ENCODE measurements at places on chromosomes 11 and 22.

- DNase-seq = no peak
Observed at GRCh38 chr22:20650294-20651207, 123.4 kb upstream of the SERPIND1 start.

GRCh38 chr11:66207816-66208215 lies 60.6 kb upstream of the RAB1B start:
- DNase-seq = no peak

GRCh38 chr22:37544955-37545702 lies 15.2 kb upstream of the CDC42EP1 start:
- DNase-seq = peak; percentile 76

DNA sequence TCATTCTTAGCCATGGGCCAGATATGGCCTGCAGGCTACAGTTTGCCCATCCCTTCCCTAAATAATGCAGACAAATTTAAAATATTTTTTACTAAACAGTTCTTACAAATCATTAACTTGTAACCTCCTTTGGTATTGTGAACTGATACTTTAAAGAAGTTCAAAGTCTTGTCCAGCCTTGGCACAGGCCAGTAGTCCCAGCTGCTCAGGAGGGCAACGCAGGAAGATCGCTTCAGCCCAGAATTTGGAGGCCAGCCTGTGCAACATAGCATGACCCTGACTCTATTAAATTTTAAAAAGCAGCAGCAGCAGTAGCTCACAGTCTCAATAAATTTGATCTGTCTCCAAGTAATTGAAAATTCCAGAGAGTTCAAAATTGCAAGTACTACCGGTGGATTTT lies 83.7 kb upstream of the ARHGAP32 start:
- DNase-seq = no peak

DNA sequence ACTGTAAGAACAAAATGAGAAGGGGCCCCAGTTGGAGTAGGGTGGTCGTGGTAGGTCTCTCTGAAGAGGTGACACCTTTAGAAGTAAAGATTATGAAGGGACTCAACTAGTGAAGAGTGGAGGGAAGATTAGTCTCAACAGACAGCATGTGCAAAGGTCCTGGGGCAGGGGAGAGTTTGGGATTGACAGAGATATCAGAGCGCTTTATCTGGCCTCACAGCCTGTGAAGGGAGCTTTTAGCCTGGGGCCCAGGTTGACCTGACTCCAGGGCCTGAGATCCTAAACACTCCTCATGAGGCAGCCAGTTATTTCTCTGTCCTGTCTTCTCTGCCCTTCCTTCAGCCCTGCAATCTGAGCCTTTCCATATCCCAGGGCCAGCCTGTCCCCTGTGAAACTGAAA lies 16.2 kb downstream of the FGF3 start:
- no peak for DNase-seq

DNA sequence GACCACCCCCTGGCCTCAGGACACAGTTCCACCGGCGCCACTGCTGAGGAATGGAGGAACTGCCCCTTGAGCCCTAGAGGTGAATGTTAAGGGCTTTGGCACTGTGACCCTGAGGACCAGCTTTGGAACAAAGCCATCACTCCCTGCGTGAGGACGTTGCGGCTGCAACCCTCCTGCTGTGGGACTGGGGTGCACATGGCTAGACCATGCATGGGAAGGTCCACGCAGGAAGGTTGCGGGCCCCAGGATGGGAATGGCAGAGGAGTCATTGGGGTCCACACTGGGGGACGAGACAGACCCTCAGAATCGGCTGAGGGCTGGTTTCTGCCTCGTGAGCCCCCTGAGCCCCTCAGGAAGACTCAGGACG lies 6.4 kb upstream of the ADORA2A start:
- no peak for DNase-seq

DNA sequence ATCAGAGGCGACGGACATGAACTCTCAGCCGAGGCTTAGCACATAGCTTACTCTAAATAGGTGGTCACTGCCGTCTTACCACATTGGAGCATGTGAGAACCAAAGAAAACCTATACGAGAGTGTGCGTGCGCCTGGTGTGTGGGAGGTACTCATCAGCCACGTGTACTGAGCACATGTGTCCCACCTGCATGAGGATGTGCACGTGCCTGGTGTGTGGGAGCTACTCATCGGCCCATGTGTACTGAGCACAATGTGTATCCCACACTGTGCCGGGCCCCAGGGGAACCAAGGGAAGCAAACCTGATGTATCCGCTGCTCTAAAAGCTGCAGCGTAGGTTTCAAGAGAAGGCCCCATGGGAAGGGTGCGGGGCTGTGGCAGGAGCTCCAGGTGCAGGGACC lies 56.4 kb downstream of the ANO1 start:
- no peak for DNase-seq

DNA sequence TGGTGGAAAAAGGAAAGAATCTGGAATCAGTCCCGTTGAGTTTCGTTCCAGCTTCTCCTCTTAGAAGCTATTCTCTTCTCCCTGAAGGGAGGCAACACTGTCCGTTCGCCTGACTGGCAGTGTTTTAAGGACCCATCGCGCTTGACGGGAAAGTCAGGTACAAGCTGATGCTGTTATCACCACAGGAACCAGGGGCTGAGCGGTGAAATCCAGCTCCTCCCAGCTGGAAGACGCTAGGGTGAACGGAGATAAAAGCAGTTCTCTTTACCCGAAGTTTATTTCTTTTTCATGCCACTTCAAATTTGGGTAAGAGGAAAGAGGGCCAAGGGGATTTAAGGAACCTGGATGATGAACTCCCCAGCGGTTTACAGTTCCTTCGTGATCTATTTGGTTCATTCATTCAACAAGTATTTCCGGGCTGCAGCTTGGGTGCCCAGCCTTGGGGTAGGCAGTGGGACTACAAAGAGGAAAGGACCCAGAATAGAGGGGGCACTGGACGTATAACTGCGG lies 551 bp upstream of the DEUP1 start:
- DNase-seq = no peak

GRCh38 chr11:121426476-121427399 lies 25.4 kb upstream of the SORL1 start:
- peak; percentile 47 for DNase-seq

- no peak for DNase-seq
Observed at GRCh38 chr11:36508743-36509142, 1.3 kb downstream of the TRAF6 start.

DNA sequence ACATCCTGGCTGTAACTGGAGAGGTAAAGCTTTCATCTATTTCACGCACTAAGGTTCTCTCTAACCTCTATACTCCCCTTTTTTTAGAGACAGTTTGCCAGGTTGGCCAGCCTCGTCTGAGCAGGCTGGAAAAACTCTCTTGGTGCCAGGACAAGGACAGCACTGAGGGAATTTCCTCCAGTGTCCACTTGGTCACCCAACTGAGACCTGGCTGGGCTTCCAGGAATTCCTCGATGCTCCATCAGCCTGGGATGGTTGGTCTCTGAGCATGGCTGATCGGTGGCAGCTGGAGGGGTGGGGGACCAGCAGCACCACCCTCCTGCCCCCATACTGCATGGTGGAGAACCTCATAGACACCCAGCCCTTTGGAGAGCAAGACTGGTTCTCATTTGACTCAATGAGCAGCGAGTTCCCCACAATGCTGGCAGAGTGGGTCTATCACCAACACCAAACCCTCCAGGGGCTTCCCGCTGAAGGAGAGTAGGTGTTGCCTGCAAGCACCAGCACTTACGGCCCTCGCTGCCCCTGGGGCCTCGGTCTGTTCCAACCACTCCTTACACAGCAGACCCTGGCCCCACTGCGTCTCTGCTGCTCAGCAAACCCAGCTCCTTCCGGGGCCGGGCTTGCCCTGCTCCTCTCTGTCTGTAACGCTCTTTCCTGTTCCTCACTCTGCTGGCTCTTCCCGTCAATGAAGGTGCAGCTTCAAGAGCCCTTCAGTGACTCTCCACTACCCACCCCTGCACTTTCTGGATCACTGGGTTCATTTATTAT lies 122.2 kb downstream of the ST3GAL4 start:
- DNase-seq = peak; percentile 48

GRCh38 chr11:35122308-35122707 lies 16.7 kb upstream of the CD44 start:
- no peak for DNase-seq

- no peak for DNase-seq
Observed at GRCh38 chr22:50161508-50162390, 8.8 kb upstream of the PANX2 start.

- DNase-seq = no peak
Observed at GRCh38 chr11:46726206-46726862, 7.3 kb downstream of the F2 start.

GRCh38 chr11:76119779-76120178 lies 86.5 kb downstream of the WNT11 start:
- DNase-seq = no peak

- DNase-seq = peak; percentile 66
Observed at GRCh38 chr11:123654566-123655081, at the start of gene SCN3B. SCN3B (minus strand) TSS chr11:123654624; CDS start chr11:123653801, 823 bp downstream.

DNA sequence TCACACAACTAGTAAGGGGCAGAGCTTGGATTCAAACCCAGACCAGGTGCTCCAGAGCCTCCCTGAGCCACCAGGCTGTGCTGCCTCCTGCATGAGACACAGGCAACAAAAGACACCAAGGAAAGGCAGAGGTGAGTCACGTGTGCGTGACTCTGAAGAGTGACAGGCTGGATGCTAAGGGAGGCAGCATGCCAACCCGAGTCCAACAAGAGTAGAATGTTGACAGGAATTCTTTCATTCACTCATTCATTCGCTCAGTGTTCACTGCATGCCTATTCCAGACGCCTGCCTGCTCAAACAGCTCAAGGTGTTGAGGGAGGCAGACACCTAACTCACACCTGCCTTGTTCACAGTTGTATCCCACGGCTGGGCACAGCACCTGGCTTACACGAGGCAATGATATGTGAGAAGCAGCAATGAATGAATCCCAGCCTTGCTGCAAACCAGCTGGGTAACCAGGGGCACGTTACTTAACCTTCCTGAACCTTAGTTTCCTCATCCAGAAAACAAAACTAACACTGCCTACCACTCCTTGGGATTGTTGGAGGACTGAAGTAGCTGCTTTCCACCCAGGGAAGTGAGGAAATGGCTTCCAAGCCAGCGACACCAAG lies 73.8 kb upstream of the ARFGAP3 start:
- DNase-seq = peak; percentile 14

GRCh38 chr11:44314733-44315132 lies 4.8 kb upstream of the ALX4 start:
- DNase-seq = no peak

DNA sequence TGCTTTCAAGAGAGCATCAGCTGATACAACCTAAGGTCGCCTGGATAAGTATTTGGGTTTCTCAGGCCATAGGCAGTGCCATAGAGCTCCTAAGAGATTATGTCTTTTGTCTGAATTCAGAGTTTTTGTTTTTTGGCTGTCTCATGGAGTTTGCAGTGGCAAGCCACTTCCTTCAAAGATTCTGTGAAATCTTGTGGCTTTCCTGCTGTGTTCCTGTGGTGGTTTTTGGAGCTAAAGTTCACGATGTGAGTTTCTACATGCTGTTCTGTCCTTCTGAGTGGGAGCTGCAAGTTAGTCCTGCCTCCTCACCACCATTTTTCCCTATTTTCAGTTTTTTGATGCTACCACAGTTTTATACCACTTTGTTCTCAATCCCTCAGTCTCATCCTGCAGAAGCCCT lies 111.4 kb downstream of the COMMD9 start:
- DNase-seq = no peak

- DNase-seq = no peak
Observed at GRCh38 chr11:119566319-119566718, 143.3 kb upstream of the THY1 start.

DNA sequence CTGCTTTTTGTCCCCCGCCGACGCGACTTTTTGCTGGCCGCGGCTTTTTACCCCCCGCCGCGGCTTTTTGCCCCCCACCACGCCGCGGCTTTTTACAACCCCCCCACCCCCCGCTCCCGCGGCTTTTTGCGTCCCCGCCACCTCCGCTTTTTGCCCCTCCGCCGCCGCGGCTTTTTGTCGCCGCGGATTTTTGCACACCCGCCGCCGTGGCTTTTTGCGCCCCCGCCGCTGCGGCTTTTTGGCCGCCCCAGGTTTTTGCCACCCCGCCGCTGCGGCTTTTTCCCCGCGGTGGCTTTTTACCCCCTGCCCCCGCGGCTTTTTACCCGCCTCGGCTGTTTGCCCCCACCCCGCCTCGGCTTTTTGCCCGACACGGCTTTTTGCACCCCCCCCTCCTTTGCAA lies 205.5 kb downstream of the CCT8L2 start:
- no peak for DNase-seq

DNA sequence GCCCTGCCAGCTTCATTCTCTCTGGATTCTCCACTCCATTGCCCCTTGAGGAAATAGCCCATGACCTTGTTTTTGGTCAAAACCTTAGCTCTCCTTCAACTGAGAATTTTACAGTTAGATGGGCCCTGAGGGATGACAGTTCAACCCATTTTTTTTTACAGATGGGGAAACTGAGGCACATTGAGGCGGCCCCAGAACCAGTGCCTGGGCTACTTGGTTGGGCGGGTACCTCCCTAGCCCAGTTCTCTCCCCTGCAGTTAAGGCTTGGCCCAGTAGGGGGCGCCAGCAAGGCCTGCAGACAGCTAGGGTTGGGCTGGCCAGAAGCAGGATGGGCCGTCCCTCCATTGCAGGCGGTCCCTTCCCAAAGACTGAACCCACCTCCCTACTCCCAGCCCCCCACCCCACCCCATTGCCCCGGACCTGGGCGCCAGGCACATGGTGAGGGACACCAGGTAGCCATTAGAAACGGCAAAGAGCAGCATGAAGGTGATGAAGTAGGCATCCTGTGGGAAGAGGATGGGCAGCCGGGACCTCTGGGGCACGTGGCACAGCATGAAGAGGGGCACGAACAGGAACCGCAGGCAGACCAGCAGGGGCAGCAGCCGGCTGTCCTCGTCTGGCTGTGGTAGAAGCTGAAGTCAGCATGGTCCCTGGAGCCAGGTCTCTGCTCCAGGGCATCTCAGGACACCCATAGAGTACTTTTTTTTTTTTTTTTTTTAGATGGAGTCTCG lies 7.6 kb downstream of the SLC29A2 start:
- peak; percentile 82 for DNase-seq

- DNase-seq = peak; percentile 8
Observed at GRCh38 chr22:29768052-29768693, 1.0 kb downstream of the UQCR10 start.

DNA sequence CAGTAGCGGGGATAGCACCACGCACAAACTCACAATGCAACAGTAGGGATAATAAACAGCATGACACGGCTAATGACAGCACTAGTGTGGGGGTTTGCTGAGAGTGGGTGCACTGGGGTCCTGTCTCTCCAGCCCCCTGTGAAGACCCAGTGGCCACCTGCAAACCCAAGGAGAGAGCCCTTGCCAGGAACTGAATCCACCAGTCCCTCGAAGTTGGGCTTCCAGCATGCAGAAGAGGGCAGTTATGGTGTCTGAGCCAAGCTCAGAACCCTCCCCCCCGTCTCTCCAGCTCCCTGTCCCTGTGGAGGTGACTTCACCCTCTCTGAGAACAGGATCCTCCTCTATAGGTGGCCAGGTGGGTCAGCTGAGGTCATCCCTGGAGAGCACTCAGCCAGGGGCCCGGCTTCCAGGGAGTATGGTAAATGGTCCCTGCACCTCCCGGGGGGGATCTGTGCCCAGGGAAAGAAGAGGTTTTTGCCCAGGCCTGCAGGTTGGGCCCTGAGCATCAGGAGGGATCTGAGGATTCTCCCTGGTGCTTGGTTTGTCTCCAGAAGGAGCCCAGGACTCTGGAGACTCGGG lies 86.3 kb upstream of the PRR5 start:
- no peak for DNase-seq

- no peak for DNase-seq
Observed at GRCh38 chr11:116217441-116217840, 555.3 kb downstream of the BUD13 start.
